MG63 (cell line): ENCODE measurements at places on chromosomes 2 and 18. TPM values are rescaled to one million over a fixed set of nuclear protein-coding genes. Genes with fewer than 3 reads are reported as not detected.

DNA sequence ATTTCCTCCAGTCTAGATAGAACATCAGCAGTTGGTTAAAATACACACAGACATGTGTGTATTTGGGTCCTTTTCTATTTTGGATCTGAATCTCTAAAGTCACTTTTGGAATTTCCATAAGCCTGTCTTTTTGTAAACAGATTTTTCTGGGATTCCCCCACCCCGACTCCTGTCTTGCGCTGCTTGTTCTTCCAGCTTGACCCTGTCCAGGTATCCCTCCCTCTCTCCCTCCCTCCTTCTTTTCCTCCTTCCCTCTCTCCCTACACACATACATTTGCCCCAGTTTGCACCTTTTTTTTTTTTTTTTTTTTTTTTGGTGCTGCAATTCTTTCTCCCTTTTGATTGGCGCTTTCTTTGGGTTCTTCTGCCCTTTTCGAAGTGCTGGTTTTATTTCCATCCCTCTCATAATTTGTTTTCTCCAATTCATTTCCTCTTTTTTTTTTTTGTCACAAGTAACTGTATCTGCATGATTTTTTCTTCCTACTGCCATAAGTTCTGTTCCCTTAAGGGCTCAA is 114.8 kb upstream of the SERTAD2 start:
- DNase-seq = no peak

The PRSS56 gene
- not detected in 2 replicates for total RNA-seq

The SMAD4 gene
- total RNA-seq = 58.6 and 106 TPM in 2 replicates

DNA sequence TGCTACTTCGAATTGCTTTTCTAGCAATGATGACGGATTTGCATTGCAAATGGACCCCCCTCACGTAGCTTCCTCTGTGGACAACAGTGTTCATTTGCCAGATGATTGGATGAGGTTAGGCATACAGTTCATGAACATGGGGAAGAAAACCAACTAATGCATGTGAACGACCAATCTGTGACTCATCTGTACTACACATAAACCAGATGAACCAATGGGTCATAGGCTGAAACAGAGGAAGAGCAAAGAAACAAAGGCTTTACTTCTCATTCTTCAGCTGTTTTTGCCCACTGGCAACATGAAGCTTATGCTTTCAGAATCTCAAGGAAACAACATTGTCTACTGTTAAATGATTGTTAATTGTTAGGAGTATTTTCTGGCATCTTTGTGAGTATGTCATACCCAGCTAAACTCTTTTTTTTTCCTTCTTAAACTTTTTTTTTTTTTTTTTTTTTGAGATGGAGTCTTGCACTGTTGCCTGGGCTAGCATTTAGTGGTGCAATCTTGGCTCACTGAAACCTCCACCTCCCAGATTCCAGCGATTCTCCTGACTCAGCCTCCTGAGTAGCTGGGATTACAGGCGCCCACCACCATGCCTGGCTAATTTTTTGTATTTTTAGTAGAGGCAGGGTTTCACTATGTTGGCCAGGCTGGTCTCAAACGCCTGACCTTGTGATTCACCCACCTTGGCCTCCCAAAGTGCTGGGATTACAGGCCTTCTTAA is 35.5 kb downstream of the EFEMP1 start:
- DNase-seq = peak; percentile 61

GRCh38 chr2:3633089-3633981 is 24.7 kb upstream of the ALLC start:
- peak; percentile 62 for DNase-seq

The RAPGEF4 gene
- total RNA-seq = not detected in 2 replicates

The PROKR1 gene
- total RNA-seq = not detected in 2 replicates

DNA sequence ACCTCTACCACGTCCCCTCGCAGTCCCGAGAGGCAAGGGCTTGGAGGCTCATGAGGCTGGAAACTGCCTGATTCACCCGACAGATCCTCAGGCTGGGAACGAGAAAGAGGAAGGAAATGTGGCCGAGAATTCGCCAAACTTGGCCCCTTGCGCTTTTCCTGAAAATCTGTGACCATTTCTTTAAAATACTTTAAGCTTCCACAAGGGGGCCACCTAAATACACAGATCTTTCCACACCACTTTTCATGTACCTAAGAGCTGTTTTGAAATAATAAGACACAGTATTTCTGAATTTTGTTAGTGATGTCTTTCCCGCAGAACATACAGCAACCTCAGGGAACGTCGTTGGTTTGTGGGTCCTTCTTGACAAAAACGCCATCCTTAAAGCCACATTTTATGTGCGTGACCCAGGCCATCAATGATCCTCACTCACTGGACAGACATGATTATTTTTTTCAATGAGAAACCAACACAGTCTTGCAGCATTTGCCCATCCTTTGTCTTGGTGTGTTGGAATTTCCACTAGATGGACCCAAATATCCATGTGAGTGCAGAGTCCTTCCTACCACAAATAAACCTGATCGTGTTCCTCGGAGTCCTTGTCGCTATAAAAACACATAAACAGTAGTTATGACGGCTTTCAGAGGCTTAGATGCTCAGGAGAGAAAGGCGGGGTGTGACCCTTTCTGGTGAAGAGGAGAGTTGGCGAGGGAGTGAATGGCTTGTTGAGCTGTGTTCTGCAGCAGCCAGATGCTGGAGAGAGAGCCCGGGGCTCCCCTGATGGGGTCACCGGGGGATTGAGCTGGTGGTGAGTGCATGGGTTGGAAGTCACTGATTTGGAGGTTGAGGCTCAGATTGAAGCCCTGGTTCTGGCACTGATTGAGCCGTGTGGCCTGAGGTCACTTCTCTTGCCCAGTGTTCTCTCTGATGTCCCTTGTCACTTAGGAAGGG is 25.0 kb downstream of the DCDC2C start:
- DNase-seq = peak; percentile 24

DNA sequence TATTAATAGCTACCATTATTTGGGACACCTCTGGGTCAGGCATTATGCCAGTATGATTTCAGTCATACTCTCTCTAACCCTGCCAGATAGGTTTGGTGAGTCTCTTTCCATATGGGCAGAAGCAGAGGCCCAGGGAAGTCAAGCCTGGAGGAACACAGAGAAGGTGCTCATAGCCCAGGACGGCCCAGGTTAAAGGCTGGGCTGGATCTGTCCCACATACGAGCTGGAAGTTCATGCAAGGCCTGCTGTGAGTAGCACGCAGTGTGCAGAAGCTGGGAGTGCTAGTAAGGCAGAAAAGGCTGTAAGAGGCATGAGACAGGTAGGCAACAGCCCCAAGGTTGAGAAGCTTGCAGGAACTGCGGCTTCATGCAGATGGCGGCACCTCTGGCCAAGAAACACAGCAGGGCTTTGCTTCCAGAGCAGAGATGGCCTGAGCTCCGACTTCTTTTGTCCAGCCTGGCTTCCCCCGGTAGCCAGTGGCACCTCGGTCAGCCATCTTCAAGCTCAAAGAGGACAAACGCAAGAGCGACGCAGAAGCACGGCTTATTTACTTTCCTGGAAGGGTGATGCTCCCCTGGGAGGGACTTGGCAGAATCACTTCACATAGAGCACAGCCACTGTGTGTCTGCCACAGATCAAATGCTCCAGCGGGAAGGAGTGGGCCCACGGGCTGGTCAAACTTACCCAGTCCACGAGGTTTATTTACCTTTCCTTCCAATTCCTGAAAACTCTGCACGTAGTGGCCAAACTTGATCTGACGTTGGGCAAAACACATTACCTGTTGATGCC is 58.5 kb upstream of the MAP4K4 start:
- no peak for DNase-seq

DNA sequence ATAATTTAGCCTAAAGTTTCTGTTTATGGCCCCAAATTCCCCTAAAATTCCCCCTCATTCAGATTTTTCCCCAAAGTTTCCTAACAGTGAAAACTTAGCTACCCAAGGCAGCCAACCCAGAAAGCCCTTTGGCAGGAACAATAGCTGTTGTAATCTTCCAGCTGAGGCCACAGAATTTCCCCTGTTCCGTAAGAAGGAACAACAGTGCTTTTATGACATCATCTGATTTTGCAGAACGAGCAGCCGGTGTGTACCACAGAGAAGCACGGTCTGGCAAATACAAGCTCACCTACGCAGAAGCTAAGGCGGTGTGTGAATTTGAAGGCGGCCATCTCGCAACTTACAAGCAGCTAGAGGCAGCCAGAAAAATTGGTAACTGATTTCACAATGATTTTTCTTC is 6.3 kb downstream of the TNFAIP6 start:
- no peak for DNase-seq

The RAMP1 gene
- total RNA-seq = 125 and 192 TPM in 2 replicates

The SRD5A2 gene
- total RNA-seq = not detected in 2 replicates

- no peak for DNase-seq
These were observed 459.8 kb downstream of the STK39 start for GRCh38 chr2:167787562-167787961.

The KCNG3 gene
- 0.91 TPM in 1 of 2 replicates, not detected in the other for total RNA-seq

DNA sequence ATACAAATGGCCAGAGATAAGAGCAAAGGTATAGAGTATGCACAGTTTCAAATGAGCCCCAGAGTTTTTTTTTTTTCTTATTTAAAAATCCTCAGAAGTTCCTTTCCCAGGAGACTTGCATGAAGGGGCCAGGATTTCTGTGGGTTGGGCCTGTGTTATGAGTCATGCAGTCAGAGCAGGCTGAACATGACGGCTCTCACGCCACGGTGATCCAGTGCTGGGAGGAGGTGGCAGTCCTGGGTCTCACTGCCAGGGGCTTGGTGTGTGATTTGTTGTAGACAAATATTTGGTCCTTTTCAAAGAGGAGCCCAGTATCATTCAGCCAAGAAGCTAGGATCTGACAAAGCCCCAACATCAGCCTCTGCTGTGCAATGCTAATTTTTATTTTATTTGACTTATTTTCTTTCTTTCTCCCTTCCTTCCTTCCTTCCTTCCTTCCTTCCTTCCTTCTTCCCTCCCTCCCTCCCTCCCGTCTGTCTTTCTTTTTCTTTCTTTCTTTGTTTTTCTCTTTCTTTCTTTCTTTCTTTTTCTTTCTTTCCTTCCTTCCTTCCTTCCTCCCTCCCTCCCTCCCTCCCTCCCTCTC is 10.4 kb upstream of the KCNE4 start:
- peak; percentile 97 for DNase-seq

GRCh38 chr18:67363694-67364093 is 152.8 kb downstream of the DSEL start:
- no peak for DNase-seq

DNA sequence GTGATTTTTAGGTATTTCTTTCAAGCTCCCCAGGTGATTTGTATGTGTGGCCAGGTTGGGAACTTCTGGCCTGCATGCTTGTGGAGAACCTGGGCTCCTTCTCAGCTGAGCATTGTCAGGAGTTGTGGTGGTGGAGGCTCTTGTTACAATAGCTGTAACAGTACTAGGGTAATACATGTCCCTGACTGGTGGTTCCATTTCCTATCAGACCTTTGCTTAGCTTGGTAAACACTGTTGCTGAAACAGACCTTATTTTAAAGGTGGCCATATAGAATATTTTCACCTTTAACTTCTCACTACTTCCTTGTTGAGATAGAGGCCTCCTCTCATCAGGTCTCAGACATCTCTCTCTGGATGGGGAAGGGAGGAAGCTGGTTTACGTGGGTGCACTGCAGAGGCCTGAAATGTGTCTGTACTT is 79.2 kb downstream of the SETBP1 start:
- DNase-seq = no peak

The IL1R1 gene
- 0.82 and 1.4 TPM in 2 replicates for total RNA-seq

GRCh38 chr2:175036582-175037018 is 31.4 kb upstream of the CHN1 start:
- DNase-seq = no peak
